Stimulated activated memory B cell treated with anti-CD40 and anti-IgM and Interleukin-4, amounts not matched to agents 10 μg/mL and 1 μg/mL and 100 μg/mL, for 72 hours (primary cell): ENCODE measurements at places on chromosomes 1 and 21.

DNA sequence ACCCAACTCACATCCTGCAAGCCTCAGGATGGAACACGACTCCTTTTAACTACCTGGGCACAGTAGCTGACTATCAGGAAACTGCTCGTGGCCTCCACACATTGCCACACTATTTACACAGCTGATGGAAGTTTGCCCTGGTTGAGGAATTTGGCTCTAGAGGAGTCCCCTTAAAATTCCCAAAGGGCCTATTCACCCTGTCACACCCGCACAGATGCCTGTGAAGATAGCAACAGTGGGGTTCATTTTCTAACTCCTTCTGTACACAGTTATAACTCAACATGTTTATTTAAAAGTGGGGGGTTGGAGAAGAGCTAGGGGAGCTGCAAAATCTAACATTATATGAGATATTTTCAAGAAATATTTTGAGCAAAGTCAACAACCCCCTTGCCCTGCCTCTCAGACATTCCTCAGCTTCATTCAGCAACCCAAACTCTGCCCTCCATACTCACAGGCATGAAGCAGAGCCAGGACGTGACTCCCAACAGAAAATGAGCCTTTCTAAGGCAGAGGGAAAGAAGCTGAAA is 35.8 kb upstream of the CCN1 start:
- no peaks in the 10 kb centered on the region for H3K4me1 ChIP-seq
- H3K36me3 ChIP-seq: no peaks in the 10 kb centered on the region
- ATAC-seq: no peak

- H3K36me3 ChIP-seq: peaks cover 19% of the 10 kb centered on the region
- no peak within 1 kb of the TSS for H3K27ac ChIP-seq
- no peak within 1 kb of the TSS for H3K4me3 ChIP-seq
These were observed at the start of gene HS2ST1 for GRCh38 chr1:86914601-86914997. HS2ST1 (plus strand) TSS chr1:86914635.

DNA sequence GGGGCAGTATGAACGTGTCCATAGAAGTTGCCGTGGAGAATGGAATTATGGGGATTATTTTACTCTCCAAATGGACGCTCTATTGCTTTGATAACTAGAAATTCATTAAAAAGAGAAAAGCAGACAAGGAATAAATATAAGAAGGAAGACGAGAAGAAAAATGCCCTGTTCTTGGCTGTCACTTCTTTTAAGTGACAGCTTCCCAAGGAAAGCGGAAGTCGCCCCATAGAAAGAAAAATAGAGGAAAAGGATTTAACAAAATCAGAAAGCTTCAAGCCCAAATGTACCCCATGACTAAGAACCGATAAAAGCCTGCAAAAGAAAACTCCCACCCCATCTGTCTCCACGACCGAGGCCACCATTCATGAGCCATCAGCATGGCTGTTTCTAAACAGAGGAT is 85.7 kb downstream of the TAS1R2 start:
- H3K27ac ChIP-seq: no peak overlapping the region
- no peaks in the 10 kb centered on the region for H3K4me1 ChIP-seq
- H3K27me3 ChIP-seq: peaks cover 83% of the 10 kb centered on the region
- H3K36me3 ChIP-seq: no peaks in the 10 kb centered on the region
- H3K4me3 ChIP-seq: no peak overlapping the region

DNA sequence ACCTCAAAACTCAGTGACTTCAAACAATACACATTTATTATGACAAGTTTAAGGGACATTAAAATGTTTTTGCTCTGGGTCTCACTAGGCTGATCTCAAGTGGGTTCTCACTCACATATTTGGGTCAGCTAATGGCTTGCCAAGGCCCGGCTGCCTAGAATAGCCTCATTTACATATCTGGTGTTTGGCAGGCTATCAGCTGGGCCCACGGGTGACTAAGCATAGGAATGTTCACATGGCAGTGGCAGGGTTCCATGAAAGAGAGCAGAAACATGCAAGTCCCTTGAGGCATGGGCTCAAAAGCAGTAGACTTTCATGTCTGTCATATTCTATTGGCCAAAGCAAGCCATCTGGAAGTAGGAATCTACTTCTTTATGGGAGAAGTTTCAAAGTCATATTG is 492.6 kb downstream of the KCNT2 start:
- no peak overlapping the region for H3K27ac ChIP-seq
- H3K4me3 ChIP-seq: no peak overlapping the region
- no peaks in the 10 kb centered on the region for H3K4me1 ChIP-seq
- H3K36me3 ChIP-seq: no peaks in the 10 kb centered on the region

GRCh38 chr1:101388904-101389546 is 152.2 kb downstream of the S1PR1 start:
- peaks cover 12% of the 10 kb centered on the region for H3K36me3 ChIP-seq
- no peaks in the 10 kb centered on the region for H3K27me3 ChIP-seq
- peaks cover 38% of the 10 kb centered on the region for H3K4me1 ChIP-seq
- H3K4me3 ChIP-seq: no peak overlapping the region
- peak overlapping the region; percentile 78 for H3K27ac ChIP-seq
- ATAC-seq: peak; percentile 82

- no peak for ATAC-seq
- no peak overlapping the region for H3K4me3 ChIP-seq
- H3K27me3 ChIP-seq: no peaks in the 10 kb centered on the region
- H3K4me1 ChIP-seq: no peaks in the 10 kb centered on the region
These were observed 16.2 kb downstream of the IFI44 start for GRCh38 chr1:78665809-78666208.

GRCh38 chr1:53060579-53060978 is 1.4 kb upstream of the PODN start:
- peaks cover 46% of the 10 kb centered on the region for H3K27me3 ChIP-seq
- H3K4me1 ChIP-seq: peaks cover 4% of the 10 kb centered on the region
- no peak for ATAC-seq
- no peak overlapping the region for H3K27ac ChIP-seq
- no peak overlapping the region for H3K4me3 ChIP-seq

- H3K36me3 ChIP-seq: no peaks in the 10 kb centered on the region
- no peaks in the 10 kb centered on the region for H3K4me1 ChIP-seq
- H3K27ac ChIP-seq: no peak overlapping the region
- no peak for ATAC-seq
- H3K4me3 ChIP-seq: no peak overlapping the region
These were observed 353.4 kb upstream of the NEGR1 start for GRCh38 chr1:72635719-72636118.

DNA sequence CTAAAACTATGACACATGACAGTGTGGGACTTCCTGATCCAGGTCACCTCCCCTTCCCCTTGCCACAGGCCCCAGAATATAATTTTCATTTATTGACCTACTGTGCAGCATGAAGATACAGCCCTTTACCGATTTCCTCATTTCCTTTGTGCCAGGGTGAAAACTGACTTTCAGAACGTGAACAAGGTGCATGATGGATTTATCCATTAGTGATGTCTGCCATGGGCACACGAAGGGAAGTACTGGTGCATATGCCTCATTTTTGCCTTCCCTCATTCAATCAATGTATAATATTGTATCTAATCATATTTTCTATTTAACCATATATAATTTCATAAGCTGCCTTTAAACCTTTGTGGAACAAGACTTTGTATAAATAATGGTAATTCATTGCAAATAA is 144.4 kb upstream of the WNT4 start:
- ATAC-seq: no peak
- no peaks in the 10 kb centered on the region for H3K4me1 ChIP-seq
- no peak overlapping the region for H3K4me3 ChIP-seq
- peaks cover 52% of the 10 kb centered on the region for H3K27me3 ChIP-seq
- H3K36me3 ChIP-seq: no peaks in the 10 kb centered on the region
- H3K27ac ChIP-seq: no peak overlapping the region

DNA sequence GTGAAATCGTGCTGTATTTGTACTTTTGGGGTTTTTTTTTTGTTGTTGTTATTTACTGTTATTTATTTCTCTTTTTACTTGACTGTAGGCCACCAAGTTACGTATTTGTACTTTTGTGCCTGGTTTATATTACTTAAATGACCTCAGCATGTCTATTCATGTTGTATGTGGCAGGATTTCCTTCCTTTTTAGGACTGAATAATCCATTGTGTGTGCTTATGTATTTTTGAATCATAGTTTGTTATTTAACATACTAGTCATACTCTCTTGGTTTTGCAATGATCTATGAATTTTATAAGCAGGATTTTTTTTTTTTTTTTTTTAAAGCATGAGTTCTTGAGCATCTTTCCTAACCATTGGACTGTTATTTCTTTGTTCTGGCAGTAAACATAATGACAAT is 51.2 kb downstream of the RNF2 start:
- no peak overlapping the region for H3K27ac ChIP-seq
- H3K4me1 ChIP-seq: no peaks in the 10 kb centered on the region
- ATAC-seq: no peak
- no peaks in the 10 kb centered on the region for H3K27me3 ChIP-seq

DNA sequence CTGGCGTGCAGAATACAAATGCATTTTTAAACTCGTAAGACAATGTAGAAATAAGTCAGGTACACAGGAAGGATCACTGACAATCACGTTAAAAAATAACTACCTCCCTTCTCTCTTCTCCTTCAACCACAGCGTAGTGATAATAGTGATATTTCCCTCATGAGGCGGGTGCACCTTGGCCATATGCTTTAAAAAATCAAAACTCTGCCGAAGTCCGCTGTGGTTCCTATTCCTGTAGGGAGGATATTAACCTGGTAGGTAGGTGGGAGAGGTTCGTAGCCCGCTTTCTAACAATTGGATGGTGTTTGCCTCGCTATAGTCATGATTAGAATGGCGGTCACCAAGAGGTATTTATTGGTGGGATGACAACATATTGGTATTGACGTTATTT is 732 bp downstream of the GREM2 start:
- H3K27me3 ChIP-seq: peaks cover 46% of the 10 kb centered on the region
- H3K36me3 ChIP-seq: no peaks in the 10 kb centered on the region
- ATAC-seq: no peak
- peak overlapping the region; percentile 34 for H3K27ac ChIP-seq

DNA sequence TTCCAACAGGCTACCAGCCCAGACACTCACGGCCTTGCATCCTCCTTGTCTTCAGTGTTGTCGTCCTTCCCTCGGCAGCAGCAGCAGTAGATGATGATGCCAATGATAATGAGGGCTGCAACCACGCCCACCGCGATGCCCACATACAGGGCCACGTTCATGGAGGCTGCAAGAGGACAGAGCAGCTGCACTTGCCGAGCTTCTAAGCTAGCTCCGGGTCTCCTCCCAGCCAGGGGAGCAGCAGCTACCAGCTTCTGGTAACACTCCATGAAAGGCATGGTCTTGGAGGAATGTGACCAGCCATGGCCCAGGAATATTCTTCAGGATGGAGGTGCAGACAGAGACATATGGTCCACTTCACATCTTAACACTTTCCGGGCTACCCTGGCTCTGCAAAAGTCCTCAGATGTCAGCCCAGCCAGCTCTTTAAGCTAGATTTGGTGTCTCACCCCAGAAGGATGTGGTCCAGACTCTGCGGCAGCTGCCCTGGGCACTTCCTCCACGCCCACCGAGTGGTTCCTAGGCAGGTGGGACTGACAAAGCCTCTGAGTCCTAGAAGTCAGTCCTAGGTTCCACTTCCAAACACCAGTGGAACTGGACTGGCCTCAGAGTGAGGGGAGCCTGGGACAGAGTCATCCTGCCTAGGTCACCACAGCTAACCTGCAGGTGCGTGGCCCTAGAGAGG is 35.1 kb downstream of the GPA33 start:
- no peak overlapping the region for H3K4me3 ChIP-seq
- no peak for ATAC-seq
- no peaks in the 10 kb centered on the region for H3K36me3 ChIP-seq

DNA sequence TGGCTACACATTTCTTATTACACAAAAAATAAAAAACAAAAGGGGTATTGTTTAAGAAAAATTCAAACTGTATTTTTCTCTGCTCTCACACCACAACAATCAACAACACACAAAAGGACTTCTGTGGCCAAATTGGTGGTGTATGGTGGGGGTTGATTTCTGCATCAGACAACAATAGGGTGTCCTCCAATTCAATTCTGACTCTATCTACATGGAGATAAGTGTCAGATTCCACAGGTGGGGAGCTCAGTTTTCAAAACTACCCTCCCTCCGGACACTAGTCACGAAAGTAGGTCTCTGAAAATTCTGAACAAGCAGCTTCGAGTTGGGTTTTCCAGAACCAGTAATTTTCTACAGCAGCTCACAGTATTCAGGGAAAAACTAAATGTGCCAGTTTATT is 744.9 kb upstream of the NCAM2 start:
- H3K36me3 ChIP-seq: no peaks in the 10 kb centered on the region
- no peaks in the 10 kb centered on the region for H3K27me3 ChIP-seq
- no peaks in the 10 kb centered on the region for H3K4me1 ChIP-seq
- H3K27ac ChIP-seq: no peak overlapping the region
- no peak overlapping the region for H3K4me3 ChIP-seq

- H3K4me3 ChIP-seq: no peak overlapping the region
- H3K36me3 ChIP-seq: no peaks in the 10 kb centered on the region
- no peak overlapping the region for H3K27ac ChIP-seq
- H3K4me1 ChIP-seq: no peaks in the 10 kb centered on the region
These were observed 197.0 kb upstream of the LHX8 start for GRCh38 chr1:74937176-74937575.

DNA sequence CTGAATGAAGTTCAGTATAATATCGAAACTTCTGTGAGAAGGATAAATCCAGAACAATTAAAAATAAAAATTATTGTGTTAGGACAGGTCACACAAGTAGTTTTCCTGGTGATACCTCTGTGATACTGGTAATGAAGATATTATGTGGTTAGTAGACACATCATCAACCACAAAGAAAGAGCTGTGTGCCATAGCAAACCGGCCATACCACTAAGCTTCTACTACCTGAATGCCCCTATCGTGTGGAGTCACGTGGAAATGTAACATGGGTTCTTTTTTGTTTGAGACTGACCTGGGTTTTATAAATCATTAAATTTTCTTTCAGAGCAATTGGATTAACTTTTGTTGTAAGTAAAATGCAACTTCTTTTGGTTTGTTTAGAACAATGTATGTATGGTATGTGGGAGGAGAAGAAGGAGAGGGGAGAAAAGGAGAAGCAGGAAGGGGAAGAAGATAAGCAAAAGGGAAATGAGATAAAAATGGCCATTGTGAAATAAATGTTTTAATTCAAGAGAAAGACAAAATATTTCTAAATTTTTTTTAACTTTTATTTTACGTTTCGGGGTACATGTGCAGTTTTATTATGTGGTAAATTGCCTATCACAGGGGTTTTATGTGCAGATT is 58.2 kb upstream of the LRRC8B start:
- H3K4me3 ChIP-seq: no peak overlapping the region
- H3K27ac ChIP-seq: no peak overlapping the region
- peaks cover 13% of the 10 kb centered on the region for H3K4me1 ChIP-seq
- no peaks in the 10 kb centered on the region for H3K36me3 ChIP-seq
- ATAC-seq: no peak

GRCh38 chr1:49136738-49137251 is 360.1 kb upstream of the BEND5 start:
- no peak overlapping the region for H3K4me3 ChIP-seq
- ATAC-seq: no peak
- H3K27ac ChIP-seq: no peak overlapping the region
- H3K27me3 ChIP-seq: no peaks in the 10 kb centered on the region
- H3K4me1 ChIP-seq: no peaks in the 10 kb centered on the region
- H3K36me3 ChIP-seq: no peaks in the 10 kb centered on the region

GRCh38 chr1:84668185-84668584 is 22.1 kb downstream of the SSX2IP start:
- ATAC-seq: no peak
- no peak overlapping the region for H3K4me3 ChIP-seq
- H3K4me1 ChIP-seq: no peaks in the 10 kb centered on the region
- H3K27ac ChIP-seq: no peak overlapping the region
- H3K36me3 ChIP-seq: peaks cover 4% of the 10 kb centered on the region
- H3K27me3 ChIP-seq: no peaks in the 10 kb centered on the region

GRCh38 chr21:41328660-41329607 is 12.3 kb downstream of the FAM3B start:
- no peaks in the 10 kb centered on the region for H3K27me3 ChIP-seq
- ATAC-seq: no peak
- H3K27ac ChIP-seq: no peak overlapping the region
